EH (cell line): ENCODE measurements at places on chromosomes 11 and 22.

DNA sequence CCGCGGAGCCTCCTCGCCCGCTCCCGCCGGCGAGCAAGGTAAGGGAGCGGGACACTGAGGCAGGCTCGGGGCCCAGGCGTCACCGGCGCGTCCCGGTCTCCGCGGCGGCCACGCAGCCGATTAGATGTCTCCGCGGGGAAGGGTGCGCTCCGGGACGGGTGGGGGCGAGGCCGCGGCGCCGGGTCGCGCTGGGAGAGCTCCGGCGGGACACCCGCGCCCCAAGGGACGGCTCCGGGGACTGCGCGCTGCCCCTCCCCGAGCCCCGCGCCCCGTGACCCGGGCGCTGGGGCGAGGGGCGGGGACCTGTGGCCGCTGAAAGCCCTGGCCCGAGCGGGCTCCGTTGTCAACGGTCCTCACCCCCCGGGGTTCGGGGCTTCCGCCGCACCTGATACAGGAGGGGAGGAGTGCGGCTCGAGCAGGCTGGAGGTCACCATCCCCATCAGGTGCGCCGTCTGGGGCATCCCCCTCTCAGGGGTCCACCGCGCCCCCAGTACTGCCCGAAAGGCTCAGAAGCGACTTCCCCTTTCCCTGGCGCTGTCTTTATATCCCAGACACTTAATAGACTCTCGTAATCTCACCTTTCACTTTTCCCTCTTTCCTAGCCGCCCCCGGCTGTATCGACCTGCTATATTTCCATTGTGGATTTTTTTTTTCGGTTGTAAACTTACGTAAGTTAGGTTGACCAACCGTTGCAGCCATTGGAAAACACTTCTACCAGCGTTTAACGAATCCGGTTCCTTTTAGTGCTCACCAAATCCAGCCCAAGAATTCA lies 573 bp downstream of the PPFIA1 start:
- DNase-seq: peak; percentile 76

DNA sequence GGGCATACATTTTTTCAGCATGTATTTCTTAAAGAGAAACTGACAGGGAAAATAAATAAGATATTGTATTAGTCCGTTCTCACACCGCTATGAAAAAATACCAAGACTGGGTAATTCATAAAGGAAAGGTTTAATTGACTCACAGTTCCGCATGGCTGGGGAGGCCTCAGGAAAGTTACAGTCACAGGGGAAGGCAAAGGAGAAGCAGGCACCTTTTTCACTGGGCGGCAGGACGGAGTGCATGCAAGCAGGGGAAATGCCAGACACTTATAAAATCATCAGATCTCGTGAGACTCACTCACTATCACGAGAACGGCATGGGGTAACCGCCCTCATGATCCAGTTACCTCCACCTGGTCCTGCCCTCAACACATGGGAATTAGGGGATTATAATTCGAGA lies 44.2 kb downstream of the PPFIA1 start:
- DNase-seq: no peak

GRCh38 chr11:126833065-126833464 lies 167.5 kb downstream of the KIRREL3 start:
- DNase-seq: no peak

DNA sequence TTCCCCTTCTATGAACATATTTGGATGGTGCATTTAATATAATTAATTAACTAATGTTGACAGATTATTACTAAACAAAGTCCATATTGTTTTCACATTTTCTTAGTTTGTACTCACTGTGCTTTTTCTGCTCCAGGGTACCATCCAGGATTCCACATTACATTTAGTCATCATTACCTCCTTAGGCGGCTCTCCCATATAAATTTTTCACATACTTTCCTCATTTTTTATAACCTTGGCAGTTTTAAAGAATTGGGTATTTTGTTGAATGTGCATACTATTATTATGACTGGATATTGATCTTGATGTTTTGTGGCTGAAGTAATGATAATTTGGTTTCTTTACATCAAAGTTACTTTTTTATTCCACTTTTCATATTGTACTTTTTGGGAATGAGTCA lies 755.6 kb upstream of the ANO3 start:
- no peak for DNase-seq

GRCh38 chr11:28715726-28716125 lies 607.5 kb downstream of the METTL15 start:
- no peak for DNase-seq

GRCh38 chr22:24153353-24153752 lies 27.9 kb upstream of the SUSD2 start:
- DNase-seq: peak; percentile 87

DNA sequence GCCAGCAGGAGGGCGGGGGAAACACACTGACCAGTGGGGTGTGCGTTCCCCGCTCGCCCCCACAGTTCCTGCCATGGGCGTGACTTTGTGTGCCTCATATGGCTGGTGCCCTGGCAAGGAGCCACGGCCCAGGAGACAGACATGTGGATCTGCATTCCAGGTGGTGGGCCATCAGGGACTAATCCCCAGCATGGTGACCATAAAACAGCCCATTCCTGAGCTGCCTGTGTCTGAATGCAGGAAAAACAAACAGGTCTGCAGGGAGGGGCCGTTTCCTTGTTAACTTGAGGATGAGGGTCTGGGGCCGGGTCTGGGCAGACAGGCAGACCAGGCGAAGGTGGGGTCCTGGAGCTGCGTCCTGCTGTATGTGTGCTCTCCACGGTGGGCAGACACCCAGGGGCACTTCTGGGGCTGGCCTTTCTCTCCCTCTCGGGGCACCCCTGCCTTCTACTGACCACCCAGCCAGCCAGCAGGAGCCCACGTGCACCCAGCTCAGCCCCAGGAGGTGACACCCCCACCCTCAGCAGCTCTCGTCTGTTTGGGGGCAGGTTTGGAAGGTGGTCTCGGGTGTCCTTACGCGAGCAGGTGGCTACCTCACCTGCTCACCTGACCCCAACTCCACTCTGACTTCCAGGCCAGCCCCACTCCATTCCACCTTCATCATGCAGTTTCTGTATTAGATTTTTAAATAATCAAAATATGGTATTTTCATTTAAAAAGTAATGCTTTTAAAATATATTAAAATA lies 120.3 kb downstream of the KCNQ1OT1 start:
- DNase-seq: no peak

GRCh38 chr11:15692739-15693138 lies 578.0 kb downstream of the INSC start:
- peak; percentile 25 for DNase-seq

GRCh38 chr22:48885919-48886305 lies 941.8 kb downstream of the BRD1 start:
- DNase-seq: no peak

DNA sequence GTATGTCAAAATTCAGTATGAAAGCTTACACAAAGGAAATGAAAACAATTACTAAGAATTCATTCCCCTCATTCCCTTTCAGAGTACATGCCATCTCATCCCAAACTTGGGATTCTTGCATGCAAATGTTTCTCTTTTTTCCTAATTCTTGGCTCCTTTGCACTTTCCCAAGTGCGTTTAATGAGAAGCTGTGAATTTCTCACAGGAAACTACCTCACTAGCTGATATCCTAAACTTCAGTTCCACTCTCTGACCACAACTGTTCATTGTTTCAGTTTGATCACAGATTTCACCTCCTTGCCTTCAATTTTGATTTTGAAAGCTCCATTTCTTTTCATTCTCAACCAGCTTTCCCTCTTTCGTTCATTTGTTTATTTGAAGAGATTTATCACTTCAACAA lies 5.9 kb upstream of the ARL14EP start:
- peak; percentile 4 for DNase-seq

- peak; percentile 14 for DNase-seq
Measured at GRCh38 chr11:46015941-46016340, 93.5 kb downstream of the LARGE2 start.
